ENCODE measurements at places on chromosomes 1 and 21. TPM values are rescaled to one million over a fixed set of nuclear protein-coding genes. Genes with fewer than 3 reads are reported as not detected.
A peak's percentile ranks its signal among the peaks of the same experiment; 100 is the strongest.

GRCh38 chr1:62407398-62408009 is 29.3 kb upstream of the USP1 start:
- no peaks in the 10 kb centered on the region for H3K27me3 ChIP-seq
- no peaks in the 10 kb centered on the region for H3K36me3 ChIP-seq
- no peak overlapping the region for H3K4me3 ChIP-seq
- no peak overlapping the region for H3K27ac ChIP-seq
- H3K4me1 ChIP-seq, result no peaks in the 10 kb centered on the region

DNA sequence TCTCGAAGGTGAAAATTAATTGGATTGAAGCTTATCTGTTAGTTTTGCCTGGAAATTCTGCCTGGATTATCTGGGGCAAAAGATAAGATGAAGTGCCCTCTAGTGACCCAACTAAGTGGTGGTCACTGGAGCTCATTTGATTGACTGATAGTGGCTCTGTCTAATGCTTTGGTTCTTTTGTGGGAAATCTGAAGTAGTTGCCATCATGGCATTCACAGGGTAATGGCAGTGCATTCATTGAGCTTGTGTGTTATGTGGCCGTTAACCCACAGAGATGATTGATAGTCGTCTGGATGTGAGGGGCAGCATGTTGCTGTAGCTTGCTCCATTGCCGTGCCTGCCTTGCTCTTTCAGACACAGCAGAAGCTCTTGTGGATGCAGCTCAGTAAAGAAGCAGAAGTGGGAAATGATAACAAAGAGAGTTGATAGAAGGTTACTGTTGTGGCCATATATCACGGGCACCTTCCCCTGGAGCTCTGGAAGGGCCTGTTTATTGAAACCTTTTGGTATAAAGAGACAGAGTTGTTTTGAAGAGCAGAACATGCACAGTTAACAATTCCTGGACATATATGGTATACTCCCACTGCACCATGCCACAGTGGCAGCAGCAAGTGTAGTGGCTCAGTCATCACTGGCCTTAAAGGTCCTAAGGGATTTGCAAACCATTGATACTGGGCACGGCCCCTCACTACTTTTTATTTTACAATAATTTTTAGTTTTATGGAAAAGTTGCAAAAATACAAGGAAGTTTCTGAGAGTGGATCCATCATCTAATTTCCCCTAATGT is 42.0 kb downstream of the CXADR start:
- H3K27ac ChIP-seq, result no peak overlapping the region
- no peak for DNase-seq
- H3K4me1 ChIP-seq, result no peaks in the 10 kb centered on the region
- H3K4me3 ChIP-seq, result no peak overlapping the region

- H3K4me3 ChIP-seq, result no peak overlapping the region
- DNase-seq, result no peak
- H3K36me3 ChIP-seq, result no peaks in the 10 kb centered on the region
- H3K27me3 ChIP-seq, result no peaks in the 10 kb centered on the region
- H3K4me1 ChIP-seq, result no peaks in the 10 kb centered on the region
These were observed 1.9 kb downstream of the PRAMEF12 start for GRCh38 chr1:12775443-12775842.

DNA sequence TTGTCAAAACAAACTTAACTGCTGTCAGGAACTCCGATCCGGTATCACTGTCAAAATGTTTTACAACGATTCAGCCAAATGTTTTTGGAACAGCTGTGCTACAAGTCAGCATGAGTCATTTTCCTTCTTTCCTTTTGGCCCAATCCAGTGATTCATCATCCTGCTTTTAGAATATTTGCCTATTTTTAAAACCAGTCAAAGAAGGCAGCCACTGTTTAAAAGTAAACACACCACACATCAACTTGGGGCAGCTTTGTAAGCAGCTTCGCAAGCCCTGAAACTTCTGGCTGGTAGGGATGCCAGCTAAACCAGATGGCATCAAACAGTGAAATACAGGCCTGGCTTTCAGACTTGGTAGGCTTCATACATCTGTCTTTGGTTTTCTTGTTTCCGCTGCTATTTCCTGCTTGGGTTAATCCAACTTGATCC is 14.9 kb downstream of the MAP3K7CL start:
- no peaks in the 10 kb centered on the region for H3K36me3 ChIP-seq
- no peak overlapping the region for H3K4me3 ChIP-seq
- DNase-seq, result no peak
- H3K27ac ChIP-seq, result peak overlapping the region; percentile 85
- no peaks in the 10 kb centered on the region for H3K4me1 ChIP-seq
- no peaks in the 10 kb centered on the region for H3K27me3 ChIP-seq

The H6PD gene
- total RNA-seq, result 64.7 TPM

The GBP3 gene
- 25.8 TPM for total RNA-seq

The FCRL2 gene
- total RNA-seq, result 0.21 TPM

DNA sequence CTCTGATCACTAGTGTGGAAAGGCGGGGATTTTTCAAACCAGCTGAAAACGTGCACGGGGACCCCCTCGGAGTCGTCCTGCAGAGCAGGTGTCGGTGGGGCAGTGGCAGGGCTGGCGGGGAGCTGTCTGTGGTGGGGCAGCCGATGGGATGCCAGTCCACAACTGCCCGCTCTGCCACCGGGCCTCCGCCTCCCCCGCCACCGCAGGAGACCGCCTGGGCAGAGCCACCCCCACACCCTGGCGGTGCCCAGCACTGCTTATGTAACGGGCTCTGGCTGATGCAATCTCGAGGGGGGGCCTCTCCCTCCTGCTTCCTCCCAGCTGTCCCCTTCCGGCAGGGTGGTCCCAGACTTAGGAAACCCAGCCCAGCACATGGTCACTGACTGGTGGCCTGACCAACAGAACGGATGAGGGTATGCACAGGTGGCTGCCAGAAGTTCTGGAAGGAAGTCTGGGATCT is 9.3 kb downstream of the CHD5 start:
- no peak overlapping the region for H3K27ac ChIP-seq
- H3K4me1 ChIP-seq, result no peaks in the 10 kb centered on the region
- peaks cover 56% of the 10 kb centered on the region for H3K27me3 ChIP-seq
- DNase-seq, result no peak
- no peak overlapping the region for H3K4me3 ChIP-seq

- no peaks in the 10 kb centered on the region for H3K27me3 ChIP-seq
- no peak overlapping the region for H3K27ac ChIP-seq
- no peaks in the 10 kb centered on the region for H3K36me3 ChIP-seq
- no peaks in the 10 kb centered on the region for H3K4me1 ChIP-seq
These were observed 652.5 kb downstream of the AMY1C start for GRCh38 chr1:104402178-104402577.

- DNase-seq, result no peak
- no peak overlapping the region for H3K27ac ChIP-seq
- H3K27me3 ChIP-seq, result no peaks in the 10 kb centered on the region
- H3K4me3 ChIP-seq, result no peak overlapping the region
- peaks cover 12% of the 10 kb centered on the region for H3K4me1 ChIP-seq
These were observed 54.4 kb upstream of the EDN2 start for GRCh38 chr1:41538741-41539417.
